Bronchial epithelial cell (primary cell): ENCODE measurements at places on chromosomes 3 and 15.
A peak's percentile ranks its signal among the peaks of the same experiment; 100 is the strongest.

- DNase-seq, result no peak
Observed at GRCh38 chr3:30567139-30567753, 39.2 kb upstream of the TGFBR2 start.

DNA sequence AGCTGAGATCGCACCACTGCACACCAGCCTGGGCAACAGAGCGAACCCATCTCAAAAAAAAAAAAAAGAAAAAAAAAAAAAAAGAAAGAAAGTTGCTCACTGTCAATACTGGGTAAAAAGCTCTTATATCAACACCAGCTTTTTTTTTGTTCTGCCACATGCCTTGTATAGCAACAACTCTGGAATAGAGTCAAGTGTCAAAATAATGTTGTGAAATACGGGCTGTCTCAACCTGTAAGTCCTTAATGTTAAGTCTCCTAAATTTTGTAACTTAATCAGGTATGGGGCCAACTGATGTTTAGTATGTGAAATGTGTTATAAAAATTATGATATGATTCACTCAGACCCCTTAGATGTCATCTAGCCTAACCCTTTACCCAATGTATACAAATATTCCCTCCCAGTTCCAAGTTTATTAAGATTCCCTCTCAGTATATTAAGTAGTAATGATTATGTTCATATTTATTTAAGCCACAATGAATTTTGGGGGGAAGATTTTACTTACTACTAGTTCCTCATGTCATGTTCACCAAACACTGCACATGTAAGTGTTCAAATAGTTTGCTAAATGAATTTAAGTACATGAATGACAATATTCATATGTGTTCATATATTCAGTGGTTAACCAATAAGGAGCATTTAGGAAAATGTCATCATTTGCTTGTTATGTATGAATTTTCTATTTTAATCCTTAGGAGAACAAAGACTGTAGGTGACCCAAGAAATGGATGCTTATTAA is 52.2 kb downstream of the GPR160 start:
- DNase-seq, result no peak

GRCh38 chr3:126956361-126956760 is 26.6 kb upstream of the PLXNA1 start:
- DNase-seq, result peak; percentile 64

DNA sequence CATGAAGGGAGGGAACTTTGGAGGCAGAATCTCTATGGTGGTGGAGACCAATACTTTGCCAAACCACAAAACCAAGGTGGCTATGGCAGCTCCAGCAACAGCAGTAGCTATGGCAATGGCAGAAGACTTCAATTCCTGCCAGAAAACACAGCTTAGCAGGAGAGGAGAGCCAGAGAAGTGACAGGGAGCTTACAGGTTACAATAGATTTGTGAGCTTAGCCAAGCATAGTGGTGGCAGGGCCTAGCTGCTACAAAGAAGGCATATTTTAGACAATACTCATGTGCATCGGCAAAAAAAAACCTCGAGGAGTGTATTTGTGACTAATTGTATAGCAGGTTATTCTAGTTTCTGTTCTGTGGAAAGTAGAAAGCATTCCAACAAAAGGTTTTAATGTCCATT is 6.4 kb upstream of the CSTA start:
- peak; percentile 94 for DNase-seq

- peak; percentile 83 for DNase-seq
Observed at GRCh38 chr3:71673486-71673885, 51.7 kb downstream of the EIF4E3 start.

DNA sequence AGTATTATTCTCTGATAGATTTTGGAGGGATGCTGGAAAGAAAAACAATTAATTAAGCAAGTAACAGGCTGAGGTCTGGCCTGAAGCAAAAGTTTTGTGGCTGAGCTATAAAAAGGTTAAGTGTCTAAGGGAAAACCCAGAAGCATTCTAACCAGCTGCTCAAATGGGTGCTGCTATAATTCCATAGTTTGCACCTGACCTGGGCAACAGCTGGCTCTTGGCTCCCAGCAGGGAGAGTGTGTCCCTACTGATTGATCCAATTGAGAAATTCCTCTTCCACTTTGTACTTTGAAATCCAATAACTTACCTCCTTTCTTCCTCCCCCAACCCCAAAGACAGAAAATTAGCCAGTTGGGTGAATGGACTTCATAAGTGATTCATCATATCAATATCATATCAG is 27.7 kb upstream of the SMAD3 start:
- no peak for DNase-seq

DNA sequence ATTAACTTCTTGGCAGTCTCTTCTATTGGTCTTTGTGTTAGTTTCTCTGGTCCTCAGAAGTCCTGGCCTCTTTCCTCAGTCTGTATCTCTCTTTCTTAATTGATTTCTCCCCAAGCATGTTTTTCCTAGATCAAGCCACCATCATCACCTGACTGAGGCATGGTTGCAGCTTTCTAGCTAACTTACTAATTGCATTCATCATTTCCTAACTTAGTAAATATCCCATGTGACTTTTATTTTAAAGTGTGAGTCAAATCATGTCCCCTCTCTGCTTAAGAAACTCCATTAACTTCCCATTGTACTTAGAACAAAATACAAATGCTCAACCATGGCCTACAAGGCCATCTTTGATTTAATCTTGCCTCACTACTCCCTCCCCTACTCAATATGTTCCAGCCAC is 135.4 kb upstream of the FRMD4B start:
- no peak for DNase-seq

GRCh38 chr3:183490653-183491052 is 62.2 kb upstream of the MCF2L2 start:
- peak; percentile 88 for DNase-seq

GRCh38 chr3:13343601-13344000 is 76.5 kb downstream of the NUP210 start:
- no peak for DNase-seq

- DNase-seq, result no peak
Observed at GRCh38 chr3:173055228-173055933, 85.7 kb downstream of the SPATA16 start.

GRCh38 chr3:73380735-73381532 is 243.8 kb downstream of the PDZRN3 start:
- DNase-seq, result no peak

DNA sequence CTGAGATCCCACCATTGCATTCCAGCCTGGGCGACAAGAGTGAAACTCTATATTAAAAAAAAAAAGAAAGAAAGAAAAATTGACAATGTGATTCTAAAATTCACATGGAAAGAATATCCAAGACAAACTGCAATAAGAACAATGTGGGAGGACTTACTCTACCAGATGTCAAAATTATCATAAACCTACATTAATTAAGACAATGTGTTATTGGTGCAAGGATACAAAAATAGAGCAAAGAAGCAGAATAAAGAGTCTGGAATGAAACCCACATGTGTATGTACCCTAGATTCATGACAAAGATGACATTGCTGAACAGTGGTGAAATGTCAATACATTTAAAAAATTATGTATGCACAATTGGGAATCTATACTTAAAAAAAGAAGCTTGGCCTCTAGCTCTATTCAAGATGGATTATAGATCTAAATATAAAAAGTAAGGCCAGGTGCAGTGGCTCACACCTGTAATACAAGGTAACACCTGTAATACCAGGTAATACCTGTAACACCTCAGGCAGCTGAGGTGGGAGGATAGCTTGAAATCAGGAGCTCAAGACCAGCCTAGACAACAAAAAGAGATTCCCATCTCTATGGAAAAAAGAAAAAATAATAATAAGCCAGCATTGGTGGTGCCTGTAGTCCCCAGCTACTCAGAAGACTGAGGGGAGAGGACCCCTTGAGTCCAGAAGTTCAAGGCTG is 45.7 kb downstream of the ZBTB11 start:
- DNase-seq, result no peak

DNA sequence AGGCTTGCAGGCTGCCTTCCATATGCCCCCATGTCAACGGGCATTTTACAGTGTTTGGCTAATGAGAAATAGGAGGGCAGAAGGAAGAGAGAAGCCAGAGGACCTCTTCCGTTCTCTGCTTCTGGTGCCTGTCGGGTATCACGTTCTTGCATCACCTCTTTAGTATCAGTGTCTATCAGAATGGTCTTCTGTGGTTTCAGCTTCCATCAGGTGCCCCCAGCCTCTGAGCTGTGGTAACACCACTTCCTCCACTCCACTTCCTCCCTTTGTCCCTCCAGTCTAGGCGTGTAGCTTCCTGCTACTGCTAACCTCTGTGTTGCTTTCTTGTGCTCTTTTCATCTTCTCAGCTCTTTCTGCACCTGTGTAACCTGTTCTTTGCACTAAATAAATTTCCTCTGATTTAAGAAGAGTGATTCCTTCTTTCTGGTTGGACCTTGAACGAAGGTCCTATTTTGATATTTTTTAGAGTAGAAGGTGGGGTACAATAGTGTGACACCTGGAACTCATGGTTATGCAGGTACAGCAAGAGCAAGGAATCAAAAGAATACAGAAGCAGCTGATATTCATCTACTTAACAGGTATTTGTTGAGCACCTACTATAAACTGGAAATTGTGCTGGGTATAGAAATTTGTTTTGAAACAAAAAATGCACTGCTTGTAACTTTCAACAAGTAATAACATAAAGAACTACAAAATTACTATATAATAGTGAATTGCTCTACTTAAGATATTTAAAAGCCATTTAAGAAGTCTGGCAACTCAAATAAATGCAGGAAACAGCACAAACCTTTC is 27.4 kb upstream of the FOXB1 start:
- DNase-seq, result no peak

- DNase-seq, result no peak
Observed at GRCh38 chr3:46008058-46008457, 12.4 kb upstream of the FYCO1 start.

DNA sequence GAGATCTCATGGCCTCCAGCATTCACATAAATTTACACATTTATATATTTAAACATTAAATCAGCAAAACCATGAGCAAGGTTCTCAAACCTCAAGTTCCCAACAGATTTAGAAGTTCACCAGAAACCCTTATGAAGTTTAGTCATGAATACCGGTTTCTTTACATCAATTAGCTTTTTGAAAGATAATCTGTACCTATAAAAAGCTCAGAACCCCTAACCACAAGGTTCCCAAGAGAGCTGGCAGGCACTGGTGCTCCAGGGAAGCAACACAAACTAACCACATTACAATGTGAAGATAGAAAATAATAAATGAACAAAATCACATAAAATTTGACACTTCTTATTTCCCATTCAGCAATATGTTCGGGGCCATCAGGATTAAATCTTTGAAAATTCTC is 150.9 kb downstream of the FBN1 start:
- no peak for DNase-seq

- DNase-seq, result no peak
Observed at GRCh38 chr3:57778494-57778893, 22.4 kb downstream of the SLMAP start.

DNA sequence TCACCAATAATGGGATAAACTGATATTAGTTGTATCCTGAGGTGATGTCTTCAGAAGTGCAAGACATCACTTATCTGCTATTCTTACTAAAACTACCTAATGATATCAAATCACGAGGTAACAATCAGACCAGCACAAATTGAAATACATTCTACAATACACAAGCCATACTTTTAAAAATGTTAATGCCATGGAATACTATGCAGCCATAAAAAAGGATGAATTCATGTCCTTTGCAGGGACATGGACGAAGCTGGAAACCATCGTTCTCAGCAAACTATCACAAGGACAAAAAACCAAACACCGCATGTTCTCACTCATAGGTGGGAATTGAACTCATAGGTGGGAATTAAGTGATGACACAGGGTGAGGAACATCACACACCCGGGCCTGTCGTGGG is 129.3 kb downstream of the SST start:
- no peak for DNase-seq

- DNase-seq, result peak; percentile 51
Observed at GRCh38 chr3:172034786-172035685, 4.3 kb upstream of the FNDC3B start.

DNA sequence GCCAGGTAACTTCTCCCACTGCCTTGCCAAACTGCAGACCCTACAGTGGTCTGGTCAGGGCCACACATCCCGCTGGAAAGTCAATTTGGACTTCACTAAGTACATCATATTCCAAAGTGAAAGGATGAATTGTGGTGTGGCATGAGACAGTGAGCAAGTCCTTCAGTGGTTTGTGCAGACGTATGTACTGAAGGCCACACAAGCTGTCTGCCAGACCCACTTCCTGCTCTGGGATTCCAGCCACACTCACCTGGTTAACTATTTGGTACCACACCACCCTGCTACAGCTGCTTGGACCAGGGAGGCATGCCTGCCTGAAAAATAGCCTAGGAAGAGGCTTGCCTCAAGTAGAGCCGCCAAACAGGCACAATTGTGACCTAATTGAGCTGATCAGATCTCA is 94.1 kb upstream of the STRIT1 start:
- DNase-seq, result peak; percentile 27

GRCh38 chr3:58041826-58042324 is 33.7 kb downstream of the FLNB start:
- no peak for DNase-seq

- DNase-seq, result no peak
Observed at GRCh38 chr3:127461286-127461910, 129.1 kb downstream of the TPRA1 start.

GRCh38 chr3:24047513-24047912 is 102.4 kb downstream of the NR1D2 start:
- no peak for DNase-seq

DNA sequence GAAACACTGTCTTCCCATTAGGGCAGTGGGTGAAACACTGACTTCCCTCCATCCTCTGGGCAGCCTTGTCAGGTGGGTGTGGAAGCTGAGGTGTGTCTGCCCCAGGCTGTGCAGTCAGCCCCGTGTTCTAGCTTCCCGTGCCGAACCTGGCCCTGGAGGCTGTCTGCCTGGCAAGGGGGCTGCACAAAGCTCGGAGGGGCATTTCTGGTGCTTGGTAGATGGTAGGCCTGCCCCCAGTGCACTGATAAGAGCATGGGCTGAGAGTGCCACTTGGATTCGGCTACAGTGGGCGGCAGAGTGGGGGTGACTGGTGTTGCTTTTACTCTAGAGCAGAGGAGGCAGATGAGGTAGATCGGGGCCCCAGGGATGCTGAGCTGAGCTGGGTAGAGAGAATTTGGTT is 21.3 kb downstream of the IGF1R start:
- no peak for DNase-seq

GRCh38 chr3:47108546-47108945 is 55.4 kb downstream of the SETD2 start:
- no peak for DNase-seq

GRCh38 chr3:58349792-58350626 is 17.3 kb downstream of the PXK start:
- no peak for DNase-seq

- peak; percentile 35 for DNase-seq
Observed at GRCh38 chr3:128487813-128488635, 5.0 kb downstream of the GATA2 start.

GRCh38 chr15:25830844-25831451 is 32.2 kb downstream of the ATP10A start:
- peak; percentile 38 for DNase-seq
